Stimulated activated CD4-positive, alpha-beta T cell treated with anti-CD3 and anti-CD28 coated beads, Interleukin-1b, Interleukin-23, amount 100 ng/mL, for 48 hours (primary cell): ENCODE measurements at places on chromosomes 6 and 20.
A peak's percentile ranks its signal among the peaks of the same experiment; 100 is the strongest.

- no peak for DNase-seq
Measured at GRCh38 chr6:42152024-42152423, 9.6 kb upstream of the C6orf132 start.

DNA sequence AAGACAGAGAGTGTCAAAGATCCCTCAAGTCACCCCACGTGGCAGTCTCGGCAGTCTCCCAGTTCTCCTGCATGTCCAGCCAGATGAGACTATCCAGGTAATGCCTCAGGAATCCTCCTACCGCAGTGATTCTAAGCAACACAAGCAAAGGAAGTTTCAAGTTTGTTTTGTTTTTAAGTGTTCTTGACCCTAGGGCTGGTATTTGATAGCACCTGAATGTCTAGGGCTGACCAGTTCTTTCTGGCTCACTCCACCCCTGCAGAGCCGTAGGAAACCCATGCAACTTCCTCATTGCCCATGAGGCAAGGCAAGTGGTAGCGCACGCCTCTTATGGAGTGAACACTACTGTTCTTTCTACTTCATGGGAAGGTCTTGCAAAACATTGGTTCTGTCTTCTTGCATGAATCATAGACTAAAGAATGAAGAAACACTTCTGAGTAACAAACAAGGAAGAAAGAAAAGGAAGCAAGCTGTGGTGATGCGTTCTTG lies 24.8 kb upstream of the FOXQ1 start:
- no peak for DNase-seq

- peak; percentile 22 for DNase-seq
Measured at GRCh38 chr20:53547664-53548239, 45.9 kb downstream of the ZNF217 start.

GRCh38 chr20:50191544-50192363 lies 1.1 kb downstream of the CEBPB start:
- peak; percentile 52 for DNase-seq

- DNase-seq = no peak
Measured at GRCh38 chr20:57396212-57396983, 5.2 kb downstream of the RBM38 start.

DNA sequence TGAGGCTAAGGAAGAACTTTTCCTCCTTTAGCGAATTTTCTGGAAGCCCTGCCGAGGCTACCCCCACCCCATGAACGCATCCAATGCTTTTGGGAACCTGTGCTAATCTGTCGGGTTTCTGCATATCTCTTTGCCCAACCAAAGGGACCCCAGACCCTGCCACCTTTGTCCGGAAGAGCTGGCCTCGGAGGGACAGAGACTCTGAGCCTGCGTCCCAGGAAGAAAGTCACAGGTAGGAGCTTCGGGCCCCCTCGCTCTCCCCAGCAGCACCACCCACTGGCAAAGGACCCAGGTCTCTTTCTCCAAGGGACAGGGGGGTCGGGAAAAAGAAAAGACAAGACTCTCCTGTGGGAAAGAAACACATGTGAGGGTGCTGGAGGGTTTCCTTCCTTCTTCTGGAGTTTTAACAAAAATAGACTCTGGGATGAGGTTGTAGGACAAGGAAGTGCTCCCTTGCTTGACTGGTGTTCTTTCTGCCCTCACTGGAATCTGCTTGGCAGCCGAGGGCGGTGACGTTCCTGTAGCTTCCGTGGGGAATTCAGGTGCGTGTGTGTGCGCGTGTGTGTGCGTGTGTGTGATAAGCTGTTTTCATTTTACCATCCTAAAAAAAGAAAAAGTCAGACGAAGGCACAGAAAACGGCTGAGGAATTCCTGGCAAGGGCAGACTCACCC lies 16.3 kb upstream of the FOXC1 start:
- DNase-seq = no peak

DNA sequence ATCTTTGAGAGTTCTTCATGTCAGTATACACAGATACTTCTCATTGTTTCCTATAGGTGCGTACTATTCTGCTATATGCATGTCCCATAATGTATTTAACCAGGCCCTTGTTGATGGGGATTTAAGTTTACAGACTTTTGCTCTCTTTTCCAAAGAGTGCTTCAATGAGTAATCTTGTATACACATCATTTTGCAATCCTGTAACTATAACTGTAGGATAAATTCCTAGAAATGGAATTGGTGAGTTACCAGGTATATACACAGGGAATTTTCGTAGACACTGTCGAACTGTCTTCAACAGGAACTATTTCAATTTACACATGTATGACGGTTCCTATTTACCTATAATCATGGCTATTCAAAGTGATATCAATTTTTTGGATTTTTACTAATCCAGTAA lies 15.2 kb upstream of the SNRPC start:
- no peak for DNase-seq

- no peak for DNase-seq
Measured at GRCh38 chr6:7588506-7588905, 1.5 kb upstream of the SNRNP48 start.

DNA sequence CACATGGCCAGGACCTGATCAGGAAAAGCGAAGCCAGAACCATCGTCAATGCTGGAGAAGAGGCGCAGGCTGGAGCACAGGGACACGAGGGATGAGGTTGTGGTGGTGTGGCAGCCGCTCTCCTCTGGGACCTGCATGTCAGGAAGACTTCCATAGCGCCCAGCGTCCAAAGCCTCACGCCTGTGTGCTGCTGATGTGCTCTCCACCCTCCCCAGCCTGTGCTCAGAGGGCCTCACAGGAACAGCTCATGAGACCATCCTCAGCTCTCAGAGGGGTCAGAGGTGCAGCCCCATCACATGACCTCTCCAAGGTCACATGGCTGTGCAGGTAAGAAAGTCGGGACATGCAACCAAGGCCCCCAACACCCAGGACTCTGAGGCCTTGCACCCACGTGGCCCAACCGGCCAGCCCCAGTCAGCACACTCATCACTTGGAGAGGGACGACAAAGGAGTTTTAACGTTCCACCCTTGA lies 84.4 kb downstream of the NINL start:
- DNase-seq = no peak

DNA sequence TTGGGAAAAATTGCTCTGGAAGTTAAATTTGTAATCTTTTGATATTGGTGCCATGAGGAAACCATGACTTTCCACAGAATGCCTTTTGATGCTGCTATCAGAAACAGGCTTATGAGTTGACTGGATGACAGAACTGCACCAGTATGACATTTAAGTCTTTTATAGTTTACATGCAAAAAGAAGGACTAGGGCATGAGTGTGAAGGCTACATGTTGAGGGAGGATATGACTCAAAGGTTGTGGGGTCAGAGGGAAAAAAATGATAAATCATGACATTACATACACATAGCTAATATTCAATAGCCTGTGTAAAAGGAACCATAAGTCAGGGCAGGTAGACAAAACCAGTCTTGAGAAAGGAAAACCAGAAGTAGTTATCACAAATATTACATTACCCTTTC lies 182.2 kb downstream of the COL12A1 start:
- no peak for DNase-seq

- DNase-seq = no peak
Measured at GRCh38 chr6:100138346-100139022, 144.5 kb upstream of the MCHR2 start.

DNA sequence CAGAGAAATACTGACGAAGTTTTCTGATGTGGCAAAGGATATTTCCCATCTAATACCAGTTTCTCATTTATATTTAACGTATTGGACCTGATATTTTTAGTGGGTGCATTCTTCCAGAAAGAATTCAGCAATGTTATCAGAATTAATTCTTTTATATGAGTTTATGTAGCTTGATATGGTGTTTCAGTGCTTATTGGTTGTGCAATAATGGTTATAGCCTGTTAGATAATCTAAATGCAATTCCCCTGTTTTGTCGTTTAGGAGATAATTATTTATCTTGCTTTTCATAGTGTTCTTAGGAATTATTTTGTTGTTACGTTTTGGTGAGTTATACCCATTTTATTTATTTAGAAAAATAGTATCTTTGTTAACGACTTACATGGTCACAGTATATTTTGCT lies 51.4 kb upstream of the TMEM181 start:
- no peak for DNase-seq

DNA sequence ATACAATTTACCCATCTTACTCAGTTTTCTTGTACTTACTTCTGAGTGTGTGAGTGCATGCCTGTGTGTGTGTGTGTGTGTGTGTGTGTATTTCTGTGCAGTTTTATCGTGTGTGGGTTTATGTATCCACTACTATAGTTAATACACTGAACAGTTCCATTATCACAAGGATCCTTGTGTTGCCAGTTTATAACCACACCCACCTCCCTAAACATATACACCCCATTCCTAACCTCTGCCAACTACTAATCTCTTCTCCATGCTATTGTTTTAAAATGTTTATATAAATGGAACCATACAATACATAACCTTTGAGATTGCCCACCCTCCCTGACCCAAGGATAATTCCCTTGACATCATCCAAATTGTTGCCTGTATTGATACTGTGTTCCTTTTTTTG lies 18.7 kb downstream of the POFUT1 start:
- DNase-seq = no peak

GRCh38 chr6:35037664-35038038 lies 103.5 kb downstream of the TCP11 start:
- DNase-seq = no peak

GRCh38 chr6:38973178-38974057 lies 75.2 kb upstream of the GLP1R start:
- peak; percentile 12 for DNase-seq

GRCh38 chr6:18632670-18633410 lies 245.7 kb downstream of the RNF144B start:
- DNase-seq = no peak

DNA sequence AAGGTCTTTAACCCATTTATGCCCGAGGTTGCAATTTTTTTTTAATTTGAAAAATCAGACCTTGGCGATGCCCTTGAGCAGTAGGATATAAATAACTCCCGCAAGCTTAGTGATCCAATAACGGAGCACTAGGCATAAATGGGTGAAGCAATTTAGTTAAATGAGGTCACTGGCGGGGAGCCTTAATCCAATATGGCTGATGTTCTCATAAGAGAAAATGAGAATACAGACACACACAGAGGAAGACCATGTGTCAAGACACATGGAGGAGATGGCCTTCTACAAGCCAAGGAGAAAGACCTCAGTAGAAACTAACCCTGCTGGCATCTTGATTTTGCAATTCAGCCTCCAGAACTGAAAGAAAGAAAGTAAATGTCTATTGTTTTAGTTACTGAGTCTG lies 735 bp downstream of the SIRPG start:
- DNase-seq = no peak

GRCh38 chr6:33836806-33837469 lies 33.1 kb upstream of the MLN start:
- DNase-seq = no peak

- no peak for DNase-seq
Measured at GRCh38 chr6:28531479-28532128, 5.9 kb downstream of the GPX5 start.

- DNase-seq = no peak
Measured at GRCh38 chr6:124688369-124688768, 273.9 kb upstream of the RNF217 start.

- DNase-seq = no peak
Measured at GRCh38 chr20:18310051-18310450, 21.7 kb downstream of the ZNF133 start.

GRCh38 chr6:106967936-106968555 lies 6.5 kb downstream of the CD24 start:
- DNase-seq = no peak
